ENCODE measurements at places on chromosomes 3 and 15.

DNA sequence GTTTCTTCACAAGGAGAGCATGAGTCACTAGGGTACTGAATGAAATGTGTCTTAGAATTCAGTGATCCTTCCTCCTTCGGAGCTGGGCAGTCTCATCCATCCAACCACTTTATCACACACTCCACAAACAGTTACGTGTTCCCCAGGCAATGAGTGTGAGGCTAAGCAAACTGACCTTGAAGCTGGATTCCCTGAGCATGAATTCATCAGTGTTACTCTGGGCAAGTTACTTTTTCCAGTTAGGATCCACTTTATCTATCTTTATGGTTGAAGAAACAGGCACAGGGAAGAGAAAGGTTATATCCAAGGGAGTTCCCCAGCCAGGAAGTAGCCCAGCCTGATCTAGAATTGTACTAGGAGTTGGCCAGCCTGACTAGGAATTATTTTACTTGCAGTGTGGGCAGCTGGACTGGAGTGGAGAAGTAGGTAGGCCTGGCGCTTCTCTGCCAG, 17.1 kb upstream of the GCNT3 start:
- no peak for DNase-seq

- no peak for DNase-seq
These were observed 577.9 kb upstream of the EPHA6 start for GRCh38 chr3:96236522-96236921.

- DNase-seq: no peak
These were observed 516.7 kb upstream of the MDFIC2 start for GRCh38 chr3:70829092-70829491.

DNA sequence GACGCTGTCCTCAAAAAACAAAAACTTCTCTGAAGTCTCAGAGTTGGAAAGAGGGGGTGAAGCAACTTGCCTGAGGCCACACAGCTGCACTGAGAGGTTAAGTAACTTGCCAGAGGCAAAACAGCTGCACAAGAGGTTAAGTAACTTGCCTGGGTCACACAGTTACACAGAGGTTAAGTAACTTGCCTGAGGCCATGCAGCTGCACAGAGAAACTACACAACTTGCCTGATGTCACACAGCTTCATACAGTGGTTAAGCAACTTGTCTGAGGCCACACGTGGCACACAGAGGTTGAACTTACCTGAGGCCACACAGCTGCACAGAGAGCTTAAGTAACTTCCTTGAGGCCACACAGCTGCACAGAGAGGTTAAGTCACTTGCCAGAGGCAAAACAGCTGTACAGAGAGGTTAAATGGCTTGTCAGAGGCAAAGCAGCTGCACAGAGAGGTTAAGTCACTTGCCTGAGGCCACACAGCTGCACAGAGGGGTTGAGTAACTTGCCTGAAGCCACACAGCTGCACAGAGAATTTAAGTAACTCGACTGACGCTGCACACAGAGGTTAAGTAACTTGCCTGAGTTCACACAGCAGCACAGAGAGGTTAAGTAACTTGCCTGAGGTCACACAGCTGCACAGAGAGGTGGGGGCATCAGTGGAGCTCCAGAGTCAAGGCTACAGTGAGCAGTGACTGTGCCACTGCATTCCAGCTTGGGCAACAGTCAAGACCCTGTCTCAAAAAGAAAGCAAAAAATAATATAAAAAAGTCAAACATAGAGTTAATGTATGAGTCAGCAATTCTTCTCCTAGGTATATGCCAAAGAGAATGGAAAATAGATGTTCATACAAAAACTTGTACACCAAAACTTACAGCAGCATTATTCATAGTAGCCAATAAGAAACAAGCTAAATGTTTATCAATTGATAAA, 12.0 kb upstream of the ACAD9 start:
- no peak for DNase-seq

DNA sequence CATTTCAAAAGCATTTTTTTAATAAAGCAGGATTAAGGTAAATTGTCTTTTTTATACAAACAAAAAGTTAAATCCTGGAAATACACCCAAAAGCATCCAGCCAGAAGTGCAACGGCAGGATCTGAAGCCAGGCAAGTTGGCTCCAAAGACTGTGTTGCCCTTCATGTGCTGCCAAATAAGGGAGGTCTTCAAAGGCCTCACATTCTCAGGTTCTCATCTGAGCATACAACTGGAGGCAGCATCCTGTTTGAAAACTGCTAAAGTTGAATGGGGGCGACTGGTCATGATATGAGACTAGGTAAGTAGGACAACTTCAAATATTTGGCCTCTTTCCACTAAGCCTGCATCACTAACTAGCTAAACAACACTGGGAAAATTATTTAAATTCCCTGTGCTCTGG, 52.2 kb downstream of the IMPG2 start:
- DNase-seq: no peak

DNA sequence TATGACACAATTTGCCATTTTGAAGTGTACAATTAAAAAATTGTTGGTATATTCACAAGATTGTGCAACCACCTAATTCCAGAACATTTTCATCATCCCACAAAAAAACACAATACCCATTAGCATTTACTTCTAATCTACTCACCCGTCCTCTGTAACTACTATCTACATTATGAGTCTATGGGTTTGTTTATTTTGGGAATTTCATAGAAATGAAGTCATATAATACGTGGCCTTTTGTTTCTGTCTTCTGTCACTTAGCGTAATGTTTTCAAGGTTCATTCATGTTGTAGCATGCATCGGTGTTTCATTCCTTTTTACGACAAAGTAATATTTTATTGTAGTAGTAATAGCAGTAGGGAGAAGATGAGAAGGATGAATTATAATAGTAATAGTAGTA, 55.2 kb upstream of the CNTN6 start:
- no peak for DNase-seq

GRCh38 chr15:40150163-40150925, 10.5 kb upstream of the BUB1B start:
- DNase-seq: peak; percentile 63

DNA sequence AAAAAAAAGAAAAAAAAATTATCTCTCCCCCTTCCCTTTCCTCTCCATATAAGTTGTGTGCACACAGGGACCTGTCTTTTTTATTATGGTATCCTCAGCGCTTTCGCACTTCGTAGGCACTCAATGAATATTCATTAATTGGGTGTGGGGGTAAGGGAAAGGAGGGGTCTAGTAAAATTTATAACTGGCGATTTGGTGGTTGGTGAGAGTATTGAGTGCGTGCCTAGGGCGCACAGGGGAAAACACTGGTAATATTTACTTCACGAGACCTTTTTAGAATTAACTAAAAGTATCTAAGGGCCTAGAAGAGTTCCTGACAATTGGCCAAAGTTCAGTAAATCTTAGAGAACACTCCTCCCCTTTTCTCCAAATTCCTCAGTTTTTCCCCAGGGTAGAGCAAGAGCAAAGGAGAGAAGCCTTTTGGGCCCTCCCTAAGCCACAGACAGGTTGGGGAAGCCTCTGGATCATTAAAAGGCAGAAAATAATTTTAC, 25.7 kb downstream of the TYRO3 start:
- no peak for DNase-seq

DNA sequence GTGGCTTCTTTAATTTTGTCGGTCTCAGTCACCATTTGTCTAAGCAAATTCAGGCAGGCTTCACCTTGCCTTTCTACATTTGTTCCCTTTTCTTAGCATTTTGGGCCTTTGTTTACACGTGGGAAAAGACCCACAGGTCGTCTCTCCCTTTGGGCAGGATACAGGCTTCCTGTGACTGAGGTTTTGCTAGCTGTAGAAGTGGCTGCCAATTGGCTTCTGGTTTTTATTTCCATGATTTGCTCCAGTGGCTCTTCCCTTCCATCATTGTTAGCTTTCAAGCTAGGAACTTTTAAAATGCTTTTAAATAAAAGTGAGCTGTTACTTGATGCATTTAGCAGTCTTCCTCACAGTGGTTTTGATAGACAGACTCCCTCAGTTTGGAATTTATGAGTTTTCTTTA, 37.3 kb downstream of the MLH1 start:
- no peak for DNase-seq

DNA sequence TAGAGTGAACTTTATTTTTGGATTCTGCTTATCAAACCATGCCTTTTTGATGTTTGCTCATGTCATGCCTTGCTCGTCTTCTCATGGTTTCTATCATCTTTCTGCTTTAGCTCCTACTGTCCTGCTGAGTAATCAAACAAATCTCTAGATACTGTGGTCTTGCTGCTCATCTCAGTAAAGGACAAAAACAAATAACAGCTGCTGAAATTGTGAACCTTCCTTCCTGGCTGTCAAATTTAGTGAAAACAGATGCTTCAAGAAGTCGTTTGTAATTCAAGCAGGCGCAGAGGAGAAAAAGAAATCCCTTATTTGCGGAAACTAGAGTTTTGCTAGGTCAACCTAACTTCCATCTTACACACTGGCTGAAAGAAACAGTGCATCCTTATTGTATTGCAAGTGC, 616.1 kb upstream of the ALCAM start:
- DNase-seq: no peak
